ENCODE measurements at places on chromosomes 16 and 17.

- DNase-seq: no peak
Observed at GRCh38 chr17:5962371-5962770, 107.8 kb upstream of the WSCD1 start.

GRCh38 chr17:65388911-65389310, 172.5 kb downstream of the AXIN2 start:
- DNase-seq: no peak

- peak; percentile 10 for DNase-seq
Observed at GRCh38 chr16:22898874-22899348, 84.9 kb downstream of the HS3ST2 start.

DNA sequence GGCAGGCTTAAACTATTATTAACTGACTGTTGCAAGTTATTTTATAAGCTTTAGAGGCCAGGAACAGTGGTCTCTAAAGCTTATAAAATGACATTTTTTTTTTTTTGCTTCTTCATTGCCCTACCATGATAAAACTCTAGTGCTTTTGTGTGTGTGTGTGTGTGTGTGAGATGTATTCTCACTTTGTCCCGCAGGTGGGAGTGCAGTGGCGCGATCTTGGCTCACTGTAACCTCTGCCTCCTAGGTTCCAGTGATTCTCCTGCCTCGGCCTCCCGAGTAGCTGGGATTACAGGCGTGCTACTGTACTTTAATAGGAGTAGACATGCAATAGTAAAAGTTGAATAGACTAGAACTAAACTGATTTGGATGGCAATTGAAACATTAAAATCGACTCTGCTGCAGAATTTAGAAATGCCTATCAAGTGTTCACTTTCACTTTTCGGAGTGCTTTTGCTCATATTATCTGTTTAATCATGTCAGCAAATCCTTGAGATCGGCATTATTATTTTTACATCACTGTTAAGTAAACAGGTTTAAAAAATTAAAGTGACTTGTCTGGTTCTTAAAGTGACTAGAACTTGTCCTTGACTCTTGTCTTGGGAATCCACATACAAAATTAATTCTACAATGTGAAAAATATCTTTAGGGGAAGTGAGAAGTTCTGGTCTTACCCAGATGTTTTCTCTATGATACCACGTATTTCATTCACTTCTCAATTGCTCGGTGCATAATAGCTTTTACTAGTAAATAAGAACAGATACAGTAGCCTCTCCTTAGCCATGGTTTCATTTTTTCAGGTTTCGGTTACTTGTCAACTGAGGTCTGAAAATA, 8.4 kb upstream of the PCTP start:
- DNase-seq: no peak

GRCh38 chr16:70444249-70445063, 5.6 kb upstream of the ST3GAL2 start:
- DNase-seq: no peak
